ENCODE measurements at places on chromosomes 11 and 22. TPM values are rescaled to one million over a fixed set of nuclear protein-coding genes. Genes with fewer than 3 reads are reported as not detected.

Gene FAM76B
- total RNA-seq: 19.5 TPM

Gene PAAF1
- 13.5 TPM for total RNA-seq

Gene LYVE1
- 1.2 TPM for total RNA-seq

Gene NOX4
- total RNA-seq: 102 TPM

Gene CRYAB
- 770 TPM for total RNA-seq

Gene NRXN2
- total RNA-seq: 3.0 TPM

Gene NCR3LG1
- 9.4 TPM for total RNA-seq

Gene AMOTL1
- total RNA-seq: 70.2 TPM

Gene UBQLN3
- total RNA-seq: 0.13 TPM

Gene OR8A1
- 0.07 TPM for total RNA-seq

Gene GRM5
- 0.41 TPM for total RNA-seq

Gene SCGB1C1
- not detected for total RNA-seq

Gene SHISAL1
- 7.5 TPM for total RNA-seq

Gene SCGB1A1
- total RNA-seq: not detected

Gene GPR83
- total RNA-seq: not detected

Gene TH
- not detected for total RNA-seq
